C1 segment of cervical spinal cord (tissue), 14 donors: ENCODE measurements at places on chromosomes 5 and 9.

DNA sequence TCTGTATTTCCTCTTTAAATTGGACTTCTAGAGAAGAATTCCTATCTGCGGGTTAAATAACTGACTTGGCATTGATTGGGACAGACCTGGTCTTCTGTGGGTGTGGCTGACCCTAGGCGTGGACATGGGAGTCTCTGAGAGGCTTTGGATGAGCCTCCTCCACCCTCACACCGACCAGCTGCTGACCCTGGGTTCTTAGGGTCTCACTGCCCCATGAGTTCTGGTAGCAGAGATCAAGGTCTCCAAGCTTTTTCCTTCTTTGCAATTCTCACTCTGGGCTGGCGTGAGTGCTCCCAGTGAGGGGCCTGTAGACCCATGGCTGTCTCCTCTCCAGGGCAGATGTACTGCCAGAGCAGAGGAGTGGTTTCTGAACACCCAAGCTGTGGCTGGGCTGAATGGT, 41.6 kb upstream of the PITX1 start:
- DNase-seq: no peak

- no peak for DNase-seq
Measured at GRCh38 chr5:110899566-110900412, 161.0 kb downstream of the SLC25A46 start.

DNA sequence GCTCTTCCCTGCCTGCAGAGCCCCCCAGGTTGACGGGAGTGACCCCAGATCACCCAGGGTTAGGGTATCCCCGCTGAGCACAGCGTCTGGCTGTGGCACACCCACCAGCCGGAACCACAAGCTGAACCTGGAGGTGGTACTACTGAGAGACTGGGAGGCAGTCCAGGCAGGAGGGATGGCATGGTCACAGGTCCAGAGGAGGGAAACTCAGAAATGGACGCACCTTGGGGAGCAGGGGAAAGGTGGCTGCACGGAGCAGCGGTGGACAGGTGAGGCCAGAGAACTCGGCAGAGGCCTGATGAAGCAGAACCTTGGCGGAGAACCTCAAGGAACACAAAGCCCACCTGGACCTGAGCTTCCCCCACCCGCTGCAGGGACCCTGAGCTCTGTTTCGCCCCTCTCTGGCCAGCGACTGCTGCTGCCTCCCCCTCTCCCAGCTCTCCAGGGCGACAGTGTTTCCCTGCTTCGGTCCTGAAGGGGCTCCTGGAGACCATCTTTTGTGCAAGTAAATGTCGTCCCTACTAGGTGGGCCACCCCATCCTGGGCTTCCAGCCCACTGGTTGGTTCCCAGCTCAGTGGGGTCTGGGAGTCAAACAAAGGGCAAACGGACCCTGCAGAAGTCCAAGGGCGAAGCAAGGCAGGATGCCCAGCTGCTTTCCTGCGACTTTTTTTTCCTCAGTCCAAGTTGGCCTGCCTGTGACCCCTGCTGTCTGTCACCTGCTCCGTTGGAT, 845 bp downstream of the ADGRD2 start:
- no peak for DNase-seq

DNA sequence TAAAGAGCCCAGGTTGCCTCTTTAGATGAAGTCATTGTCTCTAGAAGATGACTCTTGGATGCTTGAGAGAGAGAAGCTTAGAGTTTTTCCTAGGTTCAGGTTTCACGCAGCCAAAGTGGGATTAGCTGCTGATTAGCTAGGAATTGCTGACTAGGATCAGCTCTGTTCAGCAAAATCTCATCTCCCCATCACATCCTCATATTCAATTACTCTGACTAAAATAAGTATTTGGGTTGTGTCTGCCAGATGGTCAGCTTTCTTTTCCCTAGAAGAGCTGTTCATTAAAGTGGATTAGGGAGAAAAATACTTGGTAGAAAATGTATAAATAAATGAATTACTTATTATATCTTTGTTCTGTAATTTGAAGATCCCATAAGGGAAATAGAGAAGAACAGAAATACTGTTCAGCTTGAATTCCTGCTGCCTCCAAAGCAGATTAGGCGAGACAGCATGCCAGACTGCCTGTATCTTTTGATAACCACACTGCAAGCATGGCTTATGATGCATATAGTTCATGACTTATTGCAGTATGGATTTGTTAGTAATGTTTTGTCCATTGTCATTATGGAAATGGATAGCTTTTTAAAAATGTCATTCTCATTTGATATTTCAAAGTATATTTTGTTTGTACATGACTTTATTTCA, 184.8 kb upstream of the CD180 start:
- no peak for DNase-seq

GRCh38 chr9:91161465-91162300, 200.0 kb downstream of the AUH start:
- no peak for DNase-seq

DNA sequence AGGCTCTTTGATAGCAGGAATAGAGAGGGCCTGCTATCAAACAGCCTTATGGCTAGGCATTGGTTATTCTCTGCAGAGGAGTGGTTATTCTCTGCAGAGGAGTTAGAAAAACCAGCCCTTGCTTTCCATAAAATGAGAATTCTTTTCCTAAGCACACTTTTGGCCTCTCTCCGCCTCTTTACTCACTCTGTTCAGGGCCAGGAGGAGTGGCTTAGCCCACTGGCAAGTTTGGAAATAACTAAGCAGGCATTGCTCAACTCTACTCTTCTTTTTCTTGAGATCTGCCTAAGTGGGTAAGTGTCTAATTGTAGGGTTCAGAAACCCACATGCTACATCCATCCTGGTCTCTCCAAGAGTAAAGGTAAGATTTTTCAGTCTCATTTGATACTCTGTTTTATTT, 341.7 kb downstream of the KIAA0825 start:
- DNase-seq: no peak

DNA sequence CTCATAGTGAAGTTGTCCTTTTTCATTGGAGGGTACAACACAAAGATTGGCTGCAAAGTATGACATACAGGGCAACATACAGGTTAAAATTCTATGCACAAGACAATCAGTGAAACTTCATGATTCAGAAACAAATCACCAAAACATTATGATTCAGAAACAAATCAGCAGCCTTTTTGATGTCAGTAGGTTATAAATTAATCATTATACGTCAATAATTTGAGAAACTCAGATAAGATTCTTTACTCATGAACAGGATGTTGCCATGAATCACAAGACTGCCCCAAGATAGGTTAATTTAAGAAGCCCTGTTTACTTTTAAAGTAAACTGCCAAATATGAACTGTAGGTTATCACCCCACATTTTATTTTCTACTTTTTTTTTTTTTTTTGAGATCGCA, 62.2 kb upstream of the IL33 start:
- DNase-seq: no peak

DNA sequence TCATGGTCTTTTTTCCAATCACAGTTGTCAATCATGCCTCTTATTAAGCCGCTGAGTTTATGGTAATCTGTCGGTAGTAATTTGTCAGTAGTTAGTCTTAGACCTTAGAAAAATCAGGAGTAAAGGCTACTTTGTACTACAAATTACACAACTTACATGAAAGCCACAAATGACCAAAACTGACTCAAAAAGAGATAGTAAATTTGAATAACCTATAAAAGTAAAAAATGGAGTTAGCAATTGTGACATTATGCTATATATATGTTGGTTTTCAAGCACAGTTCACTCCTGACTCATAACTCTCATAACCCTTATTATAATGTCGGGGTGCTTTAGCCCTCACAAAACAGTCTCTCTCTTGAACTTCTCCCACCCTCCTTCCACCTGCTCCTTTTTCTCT, 251.8 kb downstream of the ROR2 start:
- no peak for DNase-seq

DNA sequence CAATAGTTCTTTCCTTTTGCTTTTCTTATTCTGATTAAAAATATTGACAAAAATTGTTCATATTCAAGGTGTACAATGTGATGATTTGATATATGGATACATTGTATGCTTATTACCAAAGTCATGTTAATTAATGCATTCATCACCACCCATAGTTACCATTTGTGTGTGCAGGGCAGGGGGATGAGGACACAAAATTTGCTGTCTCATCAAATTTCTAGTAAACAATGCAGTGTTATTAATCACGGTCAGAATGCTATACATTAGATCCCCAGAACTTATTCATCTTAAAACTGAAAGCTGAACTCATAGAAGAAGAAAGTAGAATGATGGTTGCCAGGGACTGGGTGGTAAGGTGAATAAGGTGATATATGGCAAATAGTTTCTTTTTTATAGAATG, 303.7 kb upstream of the SLC24A2 start:
- DNase-seq: no peak

GRCh38 chr9:38435521-38435920, 11.3 kb upstream of the IGFBPL1 start:
- no peak for DNase-seq

- DNase-seq: no peak
Measured at GRCh38 chr5:64790210-64790609, 21.5 kb downstream of the CWC27 start.

DNA sequence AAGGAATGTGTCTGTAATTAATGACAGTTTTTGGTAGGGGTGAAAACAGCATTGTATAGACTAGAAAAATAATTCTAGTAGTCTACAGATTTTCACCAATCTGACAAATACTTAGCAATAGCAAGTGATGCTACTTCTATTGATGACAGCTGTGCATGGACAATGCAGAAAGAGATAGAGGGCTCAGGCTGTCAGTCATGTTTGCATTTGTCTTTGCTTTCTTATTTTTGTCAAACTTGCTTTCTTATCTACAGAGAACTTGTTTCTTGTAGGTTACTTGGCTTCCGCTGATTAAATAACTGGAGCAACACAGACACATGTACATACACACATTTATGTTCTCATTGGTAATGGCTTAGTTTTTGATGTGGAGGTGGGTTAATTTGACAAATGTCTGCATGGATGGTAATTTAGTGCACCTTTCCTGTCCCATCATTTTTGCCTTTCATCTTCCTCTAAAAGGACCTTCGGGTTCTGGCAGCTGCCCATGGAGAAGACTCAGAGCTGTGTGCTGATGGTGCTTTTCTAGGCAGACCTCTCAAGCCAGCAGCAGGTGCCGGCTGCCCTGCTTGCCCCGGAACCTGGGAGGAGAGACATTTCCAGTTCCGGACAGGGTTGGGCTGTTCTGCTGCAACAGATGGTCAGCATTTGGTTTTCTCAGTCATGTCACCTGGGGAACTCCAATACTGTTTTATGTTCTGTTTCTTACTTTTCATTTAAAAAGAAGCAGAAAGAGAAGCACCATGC, 28.8 kb downstream of the CAMK4 start:
- no peak for DNase-seq

DNA sequence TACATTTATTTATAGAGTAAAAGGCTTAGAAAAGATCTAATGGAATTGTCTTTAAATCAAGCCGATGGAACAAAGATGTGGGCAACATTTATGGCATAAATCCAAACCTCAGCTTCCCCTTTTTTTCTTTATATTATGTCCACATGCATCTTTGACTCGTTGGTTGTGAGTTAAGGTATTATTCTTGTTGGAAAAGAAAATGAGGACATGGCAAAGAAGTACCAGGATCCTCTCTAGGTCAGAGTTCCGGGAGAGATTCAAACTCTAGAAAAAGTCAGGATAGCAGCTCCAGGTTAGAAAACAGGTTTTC, 508 bp upstream of the NME5 start:
- no peak for DNase-seq

DNA sequence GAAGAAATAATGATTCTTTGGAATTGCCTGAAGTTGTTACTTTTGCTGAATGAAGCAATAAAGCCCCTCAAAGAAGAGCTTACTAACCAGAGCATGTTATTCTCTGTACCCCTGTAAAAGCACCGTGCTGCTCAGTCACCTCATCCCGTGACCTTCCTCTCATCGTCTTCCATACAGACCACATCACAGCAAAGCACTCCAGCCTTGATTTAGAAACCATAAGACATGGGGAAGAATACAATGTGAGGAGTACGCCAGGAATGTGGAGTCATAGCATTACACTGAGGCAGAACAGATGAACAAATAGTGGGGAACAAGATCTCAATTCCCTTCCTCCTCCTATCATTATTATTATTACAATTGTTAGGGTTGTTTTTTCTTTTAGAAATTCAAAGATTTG, 49.1 kb downstream of the ERAP1 start:
- DNase-seq: no peak

DNA sequence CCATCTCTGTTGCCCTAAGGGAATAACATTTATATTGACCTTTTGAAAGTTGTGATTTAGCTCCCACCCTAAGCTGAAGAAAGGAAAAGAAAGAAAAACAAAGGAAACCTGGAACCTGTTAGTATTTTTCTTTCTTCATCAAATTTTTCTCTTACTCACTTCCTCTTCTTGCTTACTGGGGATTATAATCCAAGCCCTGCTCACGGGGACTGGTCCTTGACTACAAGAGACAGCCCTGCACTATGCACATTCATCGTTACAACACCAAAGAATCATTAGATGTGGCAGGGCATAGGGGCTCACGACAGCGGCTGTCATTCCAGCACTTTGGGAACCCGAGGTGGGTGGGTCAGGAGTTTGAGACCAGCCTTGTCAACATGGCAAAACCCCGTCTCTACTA, 37.8 kb upstream of the LPAR1 start:
- no peak for DNase-seq

DNA sequence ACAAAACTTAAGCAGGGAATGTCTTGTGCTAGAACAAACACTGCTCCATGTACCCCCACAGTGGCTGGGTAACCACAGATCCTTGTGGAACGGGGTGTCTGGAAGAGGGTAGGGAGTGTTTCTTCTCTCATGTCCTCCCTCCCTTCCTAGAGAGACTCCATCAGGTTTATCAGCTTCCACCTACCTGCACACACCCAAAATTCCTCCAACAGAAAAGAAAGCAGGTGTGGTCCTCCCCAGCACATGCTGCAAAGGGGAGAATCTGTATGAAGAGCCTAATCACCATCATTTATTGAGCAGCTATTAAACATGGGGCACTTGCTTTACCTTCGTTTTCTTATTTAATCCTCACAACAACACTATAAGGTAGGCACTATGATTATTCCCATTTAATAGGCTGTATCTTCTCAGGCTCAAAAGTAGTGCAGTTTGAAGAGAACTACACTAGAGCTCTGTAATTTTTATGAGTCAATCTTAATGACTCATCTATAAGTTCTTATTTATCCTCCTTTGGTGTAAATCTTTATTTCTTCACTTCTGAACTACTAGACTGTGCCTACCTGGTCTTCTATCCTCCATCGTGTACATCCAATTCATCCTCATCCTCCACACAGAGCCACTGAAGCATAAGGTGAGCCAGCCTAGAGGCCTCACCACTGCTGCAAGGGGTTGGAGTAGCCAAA, 31.6 kb downstream of the C9orf40 start:
- DNase-seq: no peak

GRCh38 chr5:57805732-57806131, 323.1 kb upstream of the ACTBL2 start:
- DNase-seq: no peak

- DNase-seq: no peak
Measured at GRCh38 chr5:71013575-71013974, 11.6 kb downstream of the NAIP start.

- DNase-seq: peak; percentile 2
Measured at GRCh38 chr5:176550275-176550831, 1.2 kb downstream of the CDHR2 start.

DNA sequence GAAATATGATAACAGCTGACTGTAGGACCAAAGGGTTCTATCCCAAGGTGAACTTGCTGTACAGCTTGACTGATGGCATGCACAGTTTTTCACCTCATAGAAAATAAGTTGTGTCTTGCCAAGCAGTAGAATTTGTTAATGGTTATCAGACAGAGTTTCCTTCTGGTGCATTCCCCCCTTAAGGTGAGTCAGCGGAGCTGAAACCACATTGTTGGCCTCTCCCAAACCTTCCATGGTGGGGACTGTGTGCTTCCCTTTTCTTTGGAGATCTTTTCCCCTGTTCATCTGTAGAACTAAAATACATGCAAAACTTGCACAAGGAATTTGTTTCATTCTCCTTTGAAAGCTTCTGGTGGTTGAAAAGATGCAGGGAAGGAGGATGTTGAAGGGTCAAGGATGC, 179.8 kb downstream of the FGF1 start:
- no peak for DNase-seq
